ENCODE measurements at places on chromosomes 1 and 21.
A peak's percentile ranks its signal among the peaks of the same experiment; 100 is the strongest.

- DNase-seq: no peak
These were observed 12.2 kb downstream of the ZDHHC18 start for GRCh38 chr1:26838474-26839338.

- no peak for DNase-seq
These were observed 10.2 kb downstream of the CD55 start for GRCh38 chr1:207331354-207332313.

- peak; percentile 94 for DNase-seq
These were observed 53.8 kb downstream of the IER5 start for GRCh38 chr1:181142096-181142958.

DNA sequence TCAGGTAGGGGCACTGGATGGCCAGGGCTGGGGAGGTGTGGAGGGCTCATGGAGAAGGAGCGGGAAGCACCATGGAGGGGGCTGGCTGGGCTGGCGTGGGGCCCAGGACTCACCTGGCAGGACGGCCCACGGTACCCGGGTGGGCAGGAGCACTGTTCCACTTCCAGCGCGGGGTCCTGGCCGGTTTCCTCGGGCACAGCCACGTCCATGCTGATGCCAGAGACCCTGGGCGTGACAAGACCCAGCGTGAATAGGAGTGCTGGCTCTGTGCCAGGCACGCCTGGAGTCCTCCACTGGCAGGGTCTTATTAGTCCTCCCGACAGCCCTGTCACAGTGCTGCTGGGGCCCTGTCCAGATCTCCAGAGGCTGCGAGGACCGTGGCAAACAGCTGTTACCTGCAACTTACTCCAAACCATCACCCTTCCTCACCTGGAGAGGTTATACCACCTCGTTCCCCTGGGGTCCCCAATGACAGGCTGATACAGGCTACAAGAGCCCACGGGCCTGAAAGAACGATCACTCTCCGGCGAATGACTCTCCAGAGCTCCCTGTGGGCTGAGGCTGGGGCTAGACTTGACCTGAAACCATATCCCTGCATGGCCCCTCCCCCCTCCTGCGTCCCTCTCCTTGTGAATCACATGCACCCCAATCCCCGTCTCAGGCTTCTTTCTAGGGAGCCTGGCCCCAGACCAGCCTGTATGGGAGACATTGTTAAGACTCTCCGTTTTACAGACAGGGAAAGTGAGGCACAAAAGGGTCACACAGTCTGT is 62.1 kb downstream of the HSPG2 start:
- DNase-seq: no peak

DNA sequence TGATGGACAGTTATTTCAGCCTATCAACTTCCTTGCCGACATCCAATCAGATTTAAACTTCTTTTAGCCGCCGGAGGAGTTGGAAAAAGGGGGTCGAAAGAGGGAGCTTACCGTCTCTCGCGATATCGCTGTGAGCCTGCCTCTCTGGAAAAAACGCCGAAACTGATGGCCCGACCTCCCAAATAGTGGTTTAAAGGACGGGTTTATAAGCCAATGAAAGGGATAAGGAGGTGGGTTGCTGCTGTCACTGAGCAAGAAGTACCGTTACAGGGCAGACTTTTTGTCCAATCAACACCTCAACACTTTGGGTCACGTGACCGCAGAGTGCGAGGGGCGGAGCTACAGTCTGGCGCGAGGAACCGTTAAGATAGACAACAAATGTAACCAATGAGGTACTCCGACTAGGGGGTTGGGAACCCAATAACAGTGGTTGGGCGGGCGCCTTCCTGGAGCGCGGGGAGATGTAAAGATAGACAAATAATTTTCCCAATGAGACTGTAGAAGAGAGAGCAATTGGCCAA is at the start of gene RBM15:
RBM15 (plus strand) TSS at position 492 of the 521 bp plus-strand sequence; CDS start at position 521, 29 bp downstream.
- DNase-seq: peak; percentile 96

GRCh38 chr21:25614441-25614840 is 7.2 kb upstream of the MRPL39 start:
- no peak for DNase-seq

- no peak for DNase-seq
These were observed 3.4 kb downstream of the CEP85 start for GRCh38 chr1:26237230-26237966.

DNA sequence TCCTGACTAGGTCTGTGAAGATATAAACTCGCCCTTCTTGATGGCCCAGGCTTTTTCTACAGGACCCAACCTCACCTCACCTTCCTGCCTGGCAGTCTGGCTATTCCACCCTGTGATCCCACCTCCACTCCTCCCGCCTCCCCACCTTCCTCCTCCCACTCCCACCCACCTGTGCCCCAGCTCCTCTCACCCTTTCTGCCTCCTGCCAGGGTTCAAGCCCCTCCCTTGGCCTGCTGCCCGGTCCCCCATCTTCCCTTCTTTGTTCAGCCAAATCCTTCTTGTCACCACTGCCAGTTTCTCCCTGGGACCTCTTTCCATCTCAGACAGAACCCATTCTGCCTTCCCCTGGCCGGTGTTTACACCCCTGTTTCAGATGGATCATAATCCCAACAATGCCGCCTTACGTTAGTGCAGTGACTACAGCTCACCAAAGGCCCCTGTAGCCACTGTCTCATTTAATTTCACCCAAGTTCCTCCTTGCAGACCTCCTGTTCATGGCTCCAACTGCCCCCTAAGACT is 127.5 kb upstream of the EDN2 start:
- no peak for DNase-seq

- no peak for DNase-seq
These were observed 20.7 kb upstream of the PADI1 start for GRCh38 chr1:17184161-17184665.

GRCh38 chr1:82578086-82578726 is 777.5 kb downstream of the ADGRL2 start:
- DNase-seq: no peak

- DNase-seq: peak; percentile 58
These were observed 2.5 kb upstream of the MX2 start for GRCh38 chr21:41359286-41359685.

- DNase-seq: no peak
These were observed 148.4 kb downstream of the COP1 start for GRCh38 chr1:176058686-176059085.

- no peak for DNase-seq
These were observed 75.5 kb downstream of the CAMK2N1 start for GRCh38 chr1:20410503-20410902.

- DNase-seq: no peak
These were observed 36.9 kb downstream of the PIGM start for GRCh38 chr1:159994896-159995295.

- no peak for DNase-seq
These were observed 85.7 kb downstream of the TGFB2 start for GRCh38 chr1:218430822-218431221.

DNA sequence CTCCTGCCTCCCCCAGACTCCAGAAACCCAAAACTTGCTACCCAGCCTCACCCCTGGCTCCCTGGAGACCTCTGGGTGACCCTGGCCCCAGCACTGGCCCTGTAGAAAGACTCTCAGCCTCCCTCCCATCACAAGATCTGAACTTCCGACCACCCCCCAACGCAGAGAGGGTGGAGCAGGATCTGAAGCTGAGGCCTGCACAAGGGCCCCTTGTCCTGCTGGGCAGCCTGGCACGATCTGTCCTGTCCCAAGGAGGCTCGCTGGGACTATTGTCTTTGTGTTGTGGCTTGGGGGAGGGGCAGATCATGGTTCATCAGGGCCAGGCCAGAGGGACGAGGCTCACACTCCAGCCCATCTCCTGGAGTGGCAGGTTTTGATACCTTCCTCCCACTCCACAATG is 20.0 kb downstream of the PHLDA3 start:
- DNase-seq: no peak

- no peak for DNase-seq
These were observed 226.3 kb upstream of the ADGRL2 start for GRCh38 chr1:81574408-81574807.

- DNase-seq: peak; percentile 91
These were observed 28.1 kb downstream of the PADI4 start for GRCh38 chr1:17335821-17336710.

- DNase-seq: no peak
These were observed 30.3 kb downstream of the UBR4 start for GRCh38 chr1:19179597-19180264.

- peak; percentile 95 for DNase-seq
These were observed 3.1 kb upstream of the SELENON start for GRCh38 chr1:25796811-25797458.

- DNase-seq: no peak
These were observed 73.2 kb upstream of the DNAJC6 start for GRCh38 chr1:65235867-65236805.

- no peak for DNase-seq
These were observed 98.3 kb upstream of the IPO9 start for GRCh38 chr1:201730611-201731010.

- DNase-seq: no peak
These were observed 3.0 kb downstream of the TTC39A start for GRCh38 chr1:51327386-51327785.

GRCh38 chr1:16015960-16016901 is 1.6 kb downstream of the HSPB7 start:
- no peak for DNase-seq

GRCh38 chr1:248599396-248599795 is 1.9 kb upstream of the OR2T10 start:
- no peak for DNase-seq

GRCh38 chr1:115556236-115556635 is 85.5 kb upstream of the VANGL1 start:
- DNase-seq: no peak

DNA sequence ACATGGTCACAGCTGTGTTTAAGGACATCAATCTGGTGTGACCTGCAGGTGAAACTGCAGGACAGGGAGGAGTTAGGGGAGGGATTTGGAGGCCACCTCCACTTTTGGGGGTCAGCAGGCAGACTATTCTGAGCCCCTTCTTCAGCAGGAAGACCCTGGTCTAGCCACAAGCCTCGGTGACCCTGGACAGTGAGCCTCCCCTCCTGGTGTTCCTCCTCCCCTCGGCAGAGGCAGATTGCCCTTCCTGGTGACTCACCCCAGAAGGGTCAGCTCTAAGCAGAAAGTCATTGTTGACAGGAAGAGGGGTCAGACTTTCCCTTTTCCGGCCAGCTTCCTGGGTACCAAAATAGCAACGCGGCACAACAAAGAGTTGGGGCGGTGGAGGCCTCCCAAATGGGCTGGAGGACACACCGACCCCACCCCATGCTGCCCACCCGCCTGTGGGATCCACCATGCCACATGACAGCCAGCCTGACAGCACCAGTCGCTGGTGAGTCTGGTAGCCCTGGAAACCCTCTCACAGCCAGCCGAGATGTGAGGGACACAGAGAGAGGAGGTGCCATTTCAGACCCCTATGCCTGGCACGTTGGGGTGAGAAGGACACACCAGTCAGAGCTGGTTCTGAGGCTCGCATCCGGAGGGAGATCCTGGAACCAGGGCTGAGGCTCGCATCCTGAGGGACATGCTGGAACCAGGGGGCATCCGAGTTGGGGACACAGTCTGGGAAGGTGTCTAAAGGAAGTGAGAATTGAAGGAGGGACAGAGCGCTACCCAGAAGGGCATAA is 14.7 kb upstream of the CSF1 start:
- DNase-seq: no peak

- no peak for DNase-seq
These were observed 90.4 kb downstream of the KCNN3 start for GRCh38 chr1:154779551-154780189.

GRCh38 chr1:185926588-185926987 is 192.4 kb downstream of the HMCN1 start:
- DNase-seq: no peak

GRCh38 chr1:175369696-175370095 is 177.1 kb upstream of the KIAA0040 start:
- no peak for DNase-seq

DNA sequence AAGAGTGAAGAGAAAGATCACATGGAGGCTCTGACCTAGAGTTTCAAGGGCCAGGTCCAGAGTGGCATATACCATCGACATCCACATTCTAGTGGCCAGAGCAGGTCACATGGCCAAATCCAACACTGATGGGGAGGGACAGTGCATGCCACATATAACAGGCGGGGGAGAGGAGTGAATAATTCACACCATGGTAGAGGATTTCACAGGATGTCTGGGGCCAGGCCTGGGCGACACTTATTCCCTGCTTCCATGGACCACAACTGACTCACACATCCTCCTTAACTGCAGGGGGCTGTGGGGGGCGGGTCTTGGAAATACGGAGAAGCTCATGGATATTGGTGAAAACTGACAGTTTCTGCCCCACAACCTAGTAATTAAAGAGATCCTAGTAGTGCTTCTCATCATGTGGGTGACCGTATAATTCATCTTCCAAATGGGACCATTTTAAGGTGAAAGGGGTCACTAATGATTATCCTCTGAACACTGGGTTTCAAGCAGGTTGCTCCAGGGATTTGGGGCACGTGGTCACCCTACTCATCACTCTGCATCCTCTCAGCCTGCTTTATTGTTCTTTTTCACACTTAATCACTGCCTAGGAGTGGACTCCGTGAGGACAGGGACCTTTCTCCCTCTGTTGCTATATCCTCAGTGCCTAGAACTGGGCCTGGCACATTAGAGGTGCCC is 44.0 kb downstream of the IGSF21 start:
- DNase-seq: no peak

GRCh38 chr1:167065471-167065870 is 24.7 kb downstream of the GPA33 start:
- no peak for DNase-seq

DNA sequence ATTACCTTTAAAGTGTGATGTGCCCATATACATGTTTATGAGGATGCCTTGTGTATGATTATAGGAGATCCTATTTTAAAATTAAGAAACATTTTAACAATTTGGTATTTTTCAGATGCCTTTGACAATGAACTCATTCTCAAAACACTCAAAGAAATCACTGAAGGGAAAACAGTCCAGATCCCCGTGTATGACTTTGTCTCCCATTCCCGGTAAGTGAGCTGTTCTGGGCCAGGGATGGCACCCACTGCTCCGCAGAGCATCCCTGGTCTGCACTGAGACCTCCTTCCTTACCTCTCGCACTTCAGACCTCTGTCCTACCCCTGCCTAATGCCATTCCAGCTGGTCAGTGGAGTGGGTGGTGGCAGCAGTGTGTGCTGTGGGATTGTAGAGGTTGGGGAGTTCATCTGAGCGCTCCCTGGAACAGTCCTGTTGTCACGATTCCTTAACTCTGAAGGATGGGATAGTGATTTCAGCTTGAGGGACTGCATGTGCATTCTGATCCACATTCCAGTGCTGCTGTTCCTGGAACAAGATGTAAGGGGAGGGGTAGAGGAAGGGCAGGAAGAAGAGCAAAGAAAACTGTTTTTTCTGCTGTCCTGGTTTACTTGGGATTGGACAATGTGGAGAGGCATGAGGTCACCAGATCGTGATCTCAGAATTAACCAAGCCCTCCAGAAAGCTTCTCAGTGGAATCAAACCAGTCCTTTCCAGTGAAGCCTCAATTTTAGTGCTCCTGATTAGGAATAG is 63.9 kb downstream of the UCK2 start:
- DNase-seq: no peak

GRCh38 chr1:89516055-89516454 is 8.6 kb upstream of the LRRC8B start:
- DNase-seq: no peak

DNA sequence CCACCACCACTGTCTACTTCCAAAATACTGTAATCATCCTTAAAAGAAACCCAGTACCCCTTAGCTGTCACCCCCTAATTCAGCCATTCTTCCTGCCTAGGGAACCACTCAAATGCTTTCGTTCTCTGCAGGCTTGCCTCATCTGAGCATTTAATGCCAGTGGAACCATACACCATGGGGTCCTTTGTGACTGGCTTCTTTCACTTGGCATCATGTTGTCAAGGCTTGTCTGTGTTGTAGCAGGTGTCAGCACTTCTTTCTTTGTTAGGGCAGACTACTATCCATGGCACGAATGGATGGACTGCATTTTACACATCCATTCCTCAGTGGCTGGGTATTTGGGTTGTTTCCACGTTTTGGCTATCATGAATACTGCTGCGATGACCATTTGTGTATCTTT is 28.5 kb downstream of the SH3BGR start:
- DNase-seq: no peak

Measured in WTC11 (cell line).